ENCODE measurements at places on chromosomes 1 and 21.

DNA sequence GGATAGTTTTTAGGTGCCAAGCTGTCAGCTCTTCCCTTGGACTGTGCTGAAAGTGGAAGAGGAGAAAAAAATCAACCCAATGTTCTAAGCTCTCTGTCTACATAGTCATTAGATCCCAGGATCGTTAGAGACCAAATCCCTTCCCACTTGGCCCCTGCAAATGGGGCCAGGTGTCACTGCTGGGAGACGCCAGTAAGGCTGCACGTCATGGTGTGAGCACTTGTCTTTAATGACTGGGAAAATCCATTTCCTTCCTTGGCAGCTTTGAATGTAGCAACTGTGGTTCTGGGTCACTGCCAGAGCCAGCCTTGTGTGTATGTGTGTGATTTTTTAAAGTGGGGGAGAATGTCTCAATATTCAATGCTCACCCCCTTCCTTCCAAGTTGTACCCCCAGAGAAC lies 59.9 kb downstream of the MAN1C1 start:
- no peak for DNase-seq

GRCh38 chr1:175944591-175944990 lies 201.2 kb upstream of the TNR start:
- no peak for DNase-seq

DNA sequence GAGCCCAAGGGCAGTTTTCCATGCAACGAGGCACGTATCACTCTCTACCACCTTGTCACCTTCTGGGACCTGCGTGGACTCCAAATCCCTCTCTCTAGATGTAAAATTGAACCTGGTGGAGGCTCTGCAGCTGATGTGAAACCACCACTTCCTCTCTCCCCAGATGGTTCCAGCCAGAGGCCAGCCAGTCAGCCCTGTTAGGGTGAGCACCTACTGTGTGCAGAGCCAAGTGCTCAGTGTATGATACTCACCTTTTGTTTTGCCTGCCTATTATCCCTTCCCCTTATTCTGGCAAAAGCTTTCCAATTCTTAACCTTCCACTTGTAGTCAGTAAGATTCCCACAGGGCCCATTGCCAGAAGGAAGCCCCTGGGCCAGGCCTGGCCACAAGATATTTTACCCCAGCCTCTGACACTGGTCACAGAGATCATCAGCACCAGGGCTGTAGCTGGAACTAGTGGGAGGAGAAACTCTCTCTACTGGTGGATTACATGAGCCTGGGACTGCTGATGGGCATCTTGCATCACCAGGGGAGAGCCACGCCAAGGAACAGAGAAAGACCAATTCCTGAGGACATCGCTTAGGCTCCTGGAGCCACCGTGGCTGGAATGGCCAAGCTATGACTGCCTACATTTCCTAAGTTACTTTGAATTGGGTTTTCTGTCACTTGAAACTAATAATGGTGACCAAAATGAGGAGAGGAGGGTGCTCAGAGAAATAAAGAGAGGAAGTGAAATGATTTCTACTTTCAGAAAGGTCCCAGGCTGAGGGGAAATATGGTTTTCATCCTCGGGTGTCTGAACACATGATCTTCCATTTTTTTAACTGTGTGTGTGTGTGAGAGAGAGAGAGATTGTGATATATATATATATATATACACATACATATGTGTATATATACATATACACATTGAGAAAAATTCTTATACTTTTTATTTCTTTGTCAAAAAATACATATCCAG lies 26.6 kb upstream of the RD3 start:
- no peak for DNase-seq

- no peak for DNase-seq
Observed at GRCh38 chr1:37807220-37807554, 403 bp upstream of the C1orf122 start.

DNA sequence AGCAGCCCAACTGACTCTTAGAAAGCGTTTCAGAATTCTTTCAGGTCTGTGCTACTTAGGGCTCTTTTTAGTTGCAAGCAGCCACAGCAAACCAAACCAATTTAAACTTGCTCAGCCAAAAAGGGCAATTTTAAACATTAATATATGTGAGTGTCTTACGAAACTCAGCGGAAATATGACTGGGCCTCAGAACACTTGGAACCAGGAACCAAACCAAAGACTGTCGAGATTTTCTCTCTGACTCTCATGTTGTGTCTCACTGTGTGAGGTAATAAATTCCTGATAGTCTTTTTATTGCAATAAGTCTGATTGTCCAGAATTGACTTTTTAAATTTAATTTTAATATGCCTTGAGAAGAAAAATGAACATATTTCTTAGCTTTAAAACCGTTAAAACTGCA lies 122.3 kb downstream of the SYF2 start:
- DNase-seq = no peak

GRCh38 chr1:173570370-173571007 lies 32.4 kb downstream of the SLC9C2 start:
- DNase-seq = no peak

Measured in stimulated activated CD8-positive, alpha-beta memory T cell treated with anti-CD3 and anti-CD28 coated beads, Interleukin-2, amount 100 ng/mL, for 1 hour (primary cell).